ENCODE measurements at places on chromosomes 3 and 15.

DNA sequence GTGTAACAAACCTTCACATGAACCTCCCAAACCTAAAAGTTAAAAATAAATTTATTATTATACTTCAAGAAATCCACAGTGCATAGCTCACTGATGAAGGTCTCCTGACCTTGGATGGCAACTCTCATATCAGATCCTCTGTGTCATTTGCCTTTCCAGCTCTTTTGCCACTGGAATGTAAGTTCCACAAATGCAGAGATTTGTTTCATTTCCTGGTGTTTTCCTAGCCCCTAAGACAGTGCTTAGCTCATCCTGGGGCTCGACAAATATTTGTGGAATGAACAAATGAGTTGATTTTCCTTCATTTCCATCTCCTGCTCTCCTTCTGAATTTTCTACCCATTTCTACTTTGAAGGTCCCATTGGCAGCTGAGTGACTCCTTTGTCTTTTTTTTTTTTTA is 56.0 kb downstream of the FRMD4B start:
- DNase-seq, result no peak

- no peak for DNase-seq
These were observed 29.1 kb downstream of the DTWD1 start for GRCh38 chr15:49649987-49650386.

- no peak for DNase-seq
These were observed 463.6 kb downstream of the SHQ1 start for GRCh38 chr3:72384602-72385001.

- no peak for DNase-seq
These were observed 2.3 kb upstream of the COLQ start for GRCh38 chr3:15523660-15524417.

- DNase-seq, result no peak
These were observed 7.8 kb upstream of the RHCG start for GRCh38 chr15:89504166-89504565.

DNA sequence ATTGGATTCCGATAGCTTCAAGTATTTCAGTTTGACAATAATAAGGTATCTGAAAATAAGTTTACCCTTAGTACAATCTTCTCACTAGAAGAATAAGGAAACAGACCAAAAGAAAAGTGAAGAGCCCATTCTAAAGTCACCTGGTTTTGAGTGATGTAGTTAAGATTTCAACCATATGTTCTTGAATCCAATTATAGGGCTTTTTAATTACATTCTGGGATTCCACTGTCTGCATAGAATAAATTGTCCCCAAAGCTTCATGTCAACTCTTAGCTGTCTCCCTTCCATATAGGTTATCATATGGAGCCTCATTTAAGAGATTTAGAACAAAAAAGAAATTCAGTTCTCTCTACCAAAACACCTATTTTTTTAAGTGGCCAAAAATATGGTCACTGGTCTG is 1158.8 kb downstream of the IGSF11 start:
- DNase-seq, result no peak

DNA sequence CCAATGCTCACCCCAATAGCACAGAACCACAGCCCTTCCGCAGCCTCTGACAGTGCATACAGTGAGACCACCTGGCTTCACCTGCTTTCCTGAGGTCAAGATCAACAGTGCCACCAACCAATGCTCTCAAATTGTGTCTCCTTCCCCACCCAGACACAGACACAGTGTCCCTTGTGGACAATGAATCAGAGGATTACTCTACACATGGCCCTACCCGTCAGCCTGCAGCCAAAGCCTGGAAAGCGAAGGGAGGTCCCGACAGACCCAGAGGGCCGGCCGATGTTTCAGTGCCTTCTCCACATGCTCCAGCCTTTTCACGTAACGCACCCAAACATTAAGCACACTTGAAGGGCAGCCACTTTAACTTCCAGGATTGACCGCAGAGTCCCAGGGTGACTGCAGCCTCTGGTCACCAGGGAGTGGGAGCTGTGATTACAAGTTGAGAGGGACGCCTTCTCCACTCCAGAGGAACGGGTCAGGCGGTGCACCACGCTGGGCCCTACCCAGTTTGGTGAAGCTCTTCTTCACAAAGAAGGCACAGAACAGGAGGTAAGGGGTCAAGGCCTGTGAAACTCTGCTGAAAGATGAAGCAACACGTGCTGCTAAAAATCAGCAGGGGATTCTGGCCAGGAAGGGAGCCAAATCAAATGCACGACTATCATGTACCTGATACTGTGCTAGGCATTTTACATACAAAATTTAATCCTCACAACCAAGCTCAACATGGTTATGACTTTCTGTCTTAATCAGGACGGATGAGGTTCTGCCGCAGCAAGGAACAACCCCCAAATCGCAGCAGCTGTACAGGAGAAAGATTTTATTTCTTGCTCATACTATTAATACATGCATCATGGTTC is 17.2 kb downstream of the KLHL25 start:
- no peak for DNase-seq

DNA sequence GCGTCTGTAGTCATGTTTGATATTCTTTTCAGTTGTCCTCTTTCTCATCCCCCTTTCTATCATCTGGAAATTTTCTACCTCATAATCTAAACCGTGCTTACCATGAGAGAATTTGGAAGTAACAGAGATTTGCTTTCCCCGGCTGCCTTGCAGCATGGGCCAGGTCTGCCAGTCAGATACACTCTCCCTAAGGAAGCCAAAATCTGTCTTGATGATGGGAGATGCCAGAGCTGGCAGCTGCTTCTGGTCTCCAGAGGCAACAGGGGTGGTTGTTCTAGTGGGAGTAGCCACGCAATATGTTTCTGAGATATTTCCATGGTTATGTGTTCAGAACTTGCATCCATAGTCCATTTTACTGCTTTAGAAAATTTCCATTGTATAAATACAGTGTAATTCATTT is 218.9 kb upstream of the RORA start:
- no peak for DNase-seq

DNA sequence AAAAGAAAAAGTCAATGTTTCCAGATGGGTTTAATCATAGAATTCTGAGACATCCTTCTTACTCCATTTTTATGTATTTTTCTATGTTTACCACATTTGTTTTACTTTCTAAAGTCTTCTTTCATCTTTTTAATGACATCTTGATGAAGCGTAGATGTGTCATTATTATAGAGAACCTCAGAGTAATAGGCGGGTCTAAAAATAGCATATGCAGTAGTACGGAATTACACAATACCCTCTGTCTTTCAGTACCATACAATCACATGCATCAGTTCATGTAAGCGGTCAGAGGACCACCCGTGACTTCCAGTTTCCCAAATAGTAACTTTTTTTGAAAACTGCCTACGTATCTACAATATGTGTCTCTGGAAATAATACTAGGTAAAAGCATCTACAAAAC is 224.0 kb downstream of the PLOD2 start:
- no peak for DNase-seq

DNA sequence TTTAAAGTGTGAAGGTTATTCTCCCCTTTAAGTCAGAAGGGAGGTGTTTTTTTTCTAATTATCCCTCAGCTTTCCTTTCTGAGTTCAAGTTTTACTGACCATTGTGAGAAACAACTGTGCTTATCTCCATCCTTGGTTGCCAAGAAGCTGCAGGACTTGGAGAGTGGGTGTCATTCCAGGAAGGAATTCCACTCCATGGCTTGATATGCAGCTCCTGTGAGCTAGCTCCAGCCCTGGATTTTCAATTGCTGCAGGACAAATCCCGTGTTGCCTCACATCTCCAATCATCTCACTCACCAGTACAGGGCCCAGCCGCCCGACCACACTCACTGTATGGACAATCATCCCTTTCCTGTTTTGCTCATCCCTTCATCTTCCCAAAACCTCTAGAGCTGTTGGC is 122.5 kb downstream of the IGSF11 start:
- DNase-seq, result no peak

- DNase-seq, result no peak
These were observed 90.2 kb downstream of the NTRK3 start for GRCh38 chr15:88166082-88166993.

DNA sequence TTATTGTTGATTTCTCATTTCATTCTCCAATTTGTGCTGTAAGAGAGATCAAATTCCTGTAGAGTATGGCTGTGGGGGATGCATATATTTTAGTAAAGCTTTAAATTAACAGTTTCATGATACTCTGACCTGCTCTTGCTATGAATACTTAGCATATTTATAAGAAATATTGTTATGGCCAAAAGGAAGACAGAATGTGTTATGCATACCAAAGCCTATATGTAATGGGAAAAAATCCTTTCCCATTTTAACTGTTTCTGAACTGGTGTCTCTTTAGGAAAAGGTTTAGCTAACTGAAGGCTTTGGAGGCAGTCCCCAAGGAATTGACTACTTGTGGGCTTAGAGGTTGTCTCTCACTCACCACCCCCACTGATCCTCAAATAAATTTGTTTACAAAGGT is 59.2 kb downstream of the CADPS start:
- DNase-seq, result no peak

DNA sequence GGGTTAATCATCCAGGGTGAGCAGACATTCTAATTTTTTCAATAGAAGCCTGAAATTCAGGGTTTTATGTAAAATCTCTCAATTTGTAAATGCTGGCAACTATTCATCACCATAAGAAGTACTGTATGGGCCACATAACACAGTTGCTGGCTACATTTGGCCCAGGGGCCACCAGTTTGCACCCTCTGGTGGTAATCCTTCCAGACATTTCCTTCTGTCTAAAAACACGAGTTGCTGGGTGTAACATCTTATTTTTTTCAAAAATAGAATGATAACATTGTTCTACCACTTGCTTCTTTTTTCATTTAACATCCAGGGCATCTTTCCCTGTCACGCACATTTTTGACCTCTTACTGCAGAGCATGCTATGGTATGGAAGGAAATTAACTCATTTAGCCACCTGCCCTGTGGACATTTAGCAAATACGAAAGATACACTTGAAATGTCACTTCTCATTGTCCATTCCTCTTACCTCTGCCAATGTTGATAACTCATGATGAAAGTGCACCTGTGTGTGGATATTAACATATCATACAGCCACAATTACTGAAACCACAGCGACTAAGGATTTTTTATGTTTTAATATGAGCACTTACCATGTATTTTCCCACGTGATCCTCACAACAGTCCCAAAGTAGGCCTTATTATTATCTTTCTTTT is 117.5 kb upstream of the ARHGEF3 start:
- no peak for DNase-seq

- no peak for DNase-seq
These were observed 67.4 kb downstream of the XXYLT1 start for GRCh38 chr3:195203606-195204005.

- peak; percentile 100 for DNase-seq
These were observed at the start of gene EPM2AIP1 for GRCh38 chr3:36992806-36993325. Gene EPM2AIP1, minus strand, starts transcription at chr3:36993131. Its CDS starts 54 bp downstream, at chr3:36993077.

DNA sequence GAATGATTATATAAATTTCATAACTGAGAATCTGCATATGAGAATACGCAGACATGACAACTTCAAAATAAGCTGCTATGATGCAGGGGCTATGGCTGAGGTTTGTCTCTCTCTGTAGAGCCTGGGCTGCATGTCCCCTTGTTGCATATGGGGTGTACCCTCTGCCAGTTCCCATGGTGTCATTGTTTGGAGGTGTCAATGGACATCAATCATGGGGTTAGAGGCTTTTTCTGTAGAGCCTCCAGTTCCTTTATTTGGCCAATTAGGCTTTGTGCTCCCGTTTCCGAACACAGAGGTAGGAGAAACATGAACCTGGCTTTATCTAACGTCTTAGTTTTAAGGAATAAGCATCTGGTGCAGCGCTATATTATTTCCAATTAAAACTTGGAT is 77.3 kb upstream of the RARB start:
- DNase-seq, result no peak

GRCh38 chr3:189430166-189430565 is 201.0 kb upstream of the TP63 start:
- no peak for DNase-seq

DNA sequence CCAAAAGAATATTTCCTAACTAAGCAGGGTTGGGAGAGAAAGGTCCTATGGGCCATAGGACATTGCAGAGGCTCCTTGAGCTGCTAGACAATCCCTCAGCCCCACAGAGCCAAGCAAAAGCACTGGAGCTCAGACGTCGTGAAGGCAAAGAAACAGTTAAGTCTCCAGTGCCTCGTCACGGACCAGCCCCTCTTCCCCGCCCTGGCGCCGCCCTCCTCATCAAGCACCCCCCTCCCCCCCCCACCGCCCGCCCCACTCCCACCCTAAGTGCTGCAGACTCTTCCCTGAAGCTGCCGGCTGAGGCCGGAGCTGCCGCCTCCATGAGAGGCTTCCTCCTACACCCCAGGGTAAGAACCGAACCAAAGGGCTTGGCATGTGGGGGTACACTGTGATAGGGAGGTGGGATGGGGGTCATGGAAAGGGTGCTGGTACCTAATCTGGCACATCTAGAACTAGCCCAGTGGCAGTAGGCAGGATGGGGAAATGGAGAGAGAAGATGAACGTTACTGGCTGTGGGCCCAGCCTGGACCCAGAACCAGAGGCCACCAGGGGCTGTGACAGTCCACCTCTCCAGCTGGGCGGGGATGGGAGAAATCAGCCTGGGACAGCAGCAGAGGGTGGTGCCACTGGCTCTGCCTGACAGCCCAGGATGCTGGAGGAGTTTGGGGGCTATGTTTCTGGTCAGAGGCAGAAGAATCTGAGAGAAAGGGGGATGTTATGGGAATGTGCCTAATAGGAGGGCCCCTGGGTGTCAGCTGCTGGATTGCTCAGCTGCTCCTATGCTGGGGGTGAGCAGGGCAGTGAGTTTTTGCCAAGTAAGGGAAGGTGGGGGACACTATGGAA is at the start of gene MAP1A:
Gene MAP1A (plus strand): TSS at position 255 of the 843 bp plus-strand sequence. CDS start 3,866 bp downstream, outside the sequence.
- no peak for DNase-seq

- DNase-seq, result peak; percentile 78
These were observed 116.7 kb downstream of the DLG1 start for GRCh38 chr3:197181741-197182140.

DNA sequence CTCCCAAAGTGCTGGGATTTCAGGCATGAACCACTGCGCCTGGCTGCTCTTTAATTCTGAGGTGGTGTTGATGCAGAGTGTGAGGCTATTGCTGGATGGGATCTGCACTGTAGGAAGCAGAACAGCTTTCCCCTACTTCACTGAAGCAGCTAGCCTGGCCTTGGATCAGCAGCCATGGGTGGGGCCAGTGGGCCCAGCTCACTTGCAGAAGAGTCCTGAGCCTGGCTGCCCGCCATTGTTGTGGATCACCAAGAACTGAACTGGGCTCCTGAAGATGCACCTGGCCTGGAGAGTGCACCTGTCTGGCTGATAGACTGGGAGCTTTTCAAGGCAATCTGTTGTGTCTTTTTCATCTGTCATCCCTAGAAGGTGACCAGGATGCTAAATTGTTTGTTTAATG is 11.9 kb downstream of the TLNRD1 start:
- no peak for DNase-seq

GRCh38 chr3:45666757-45667431 is 22.3 kb upstream of the SACM1L start:
- DNase-seq, result no peak

- no peak for DNase-seq
These were observed 230.7 kb downstream of the VPS13C start for GRCh38 chr15:61829514-61829889.

DNA sequence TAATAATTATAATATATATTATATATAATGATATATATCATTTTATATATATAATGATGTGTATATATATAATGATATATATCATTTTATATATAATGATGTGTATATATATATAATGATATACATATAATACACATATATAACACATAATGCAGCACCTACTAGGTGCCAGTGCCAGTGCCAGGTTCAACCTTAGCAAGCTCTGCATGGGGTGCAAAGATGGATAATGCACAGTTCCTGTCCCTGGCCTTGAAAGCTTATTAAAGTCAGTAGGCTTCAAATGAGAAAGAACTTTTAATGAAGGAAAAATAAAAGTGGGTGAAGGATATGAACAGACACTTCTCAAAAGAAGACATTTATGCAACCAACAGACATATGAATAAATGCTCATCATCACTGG is 192.7 kb upstream of the SLC2A2 start:
- DNase-seq, result no peak

Measured in HL-60 (cell line).